ENCODE measurements at places on chromosomes 7 and 10. TPM values are rescaled to one million over a fixed set of nuclear protein-coding genes. Genes with fewer than 3 reads are reported as not detected.

GRCh38 chr10:43204943-43205671, 61.8 kb downstream of the RASGEF1A start:
- DNase-seq: no peak

DNA sequence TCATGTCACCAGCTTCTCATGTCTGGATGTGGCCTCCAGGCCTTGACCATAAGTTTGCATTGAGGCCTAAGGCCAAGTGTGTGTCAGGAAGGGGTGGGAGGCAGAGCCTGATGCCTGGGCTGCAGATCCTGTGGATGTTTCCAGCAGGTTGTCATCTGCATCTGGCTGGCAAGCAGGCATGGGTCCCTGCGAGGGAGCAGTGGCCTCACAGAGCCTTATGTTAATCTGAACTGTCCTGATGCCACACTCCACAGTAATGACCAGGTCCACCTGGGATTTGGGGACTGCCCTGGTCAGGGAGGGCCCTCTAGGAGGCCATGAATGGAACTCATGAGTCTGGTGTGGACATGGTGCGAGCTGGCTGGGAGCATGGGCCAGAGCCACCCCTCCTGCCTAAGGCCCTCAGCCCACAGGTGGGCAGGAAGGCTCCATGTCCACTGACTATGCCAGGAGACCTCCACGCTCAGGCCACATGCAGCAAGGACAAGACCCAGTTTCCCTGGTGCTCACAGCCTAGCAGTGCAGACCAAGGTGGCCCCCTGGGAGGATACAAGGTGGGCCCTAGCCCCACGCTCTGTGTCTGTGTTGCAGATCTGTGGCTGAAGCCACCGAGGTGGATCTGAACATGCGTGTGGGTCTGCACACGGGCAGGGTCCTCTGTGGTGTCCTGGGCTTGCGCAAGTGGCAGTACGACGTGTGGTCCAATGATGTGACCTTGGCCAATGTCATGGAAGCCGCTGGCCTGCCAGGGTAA, 83.1 kb downstream of the ADCY1 start:
- DNase-seq: peak; percentile 91

DNA sequence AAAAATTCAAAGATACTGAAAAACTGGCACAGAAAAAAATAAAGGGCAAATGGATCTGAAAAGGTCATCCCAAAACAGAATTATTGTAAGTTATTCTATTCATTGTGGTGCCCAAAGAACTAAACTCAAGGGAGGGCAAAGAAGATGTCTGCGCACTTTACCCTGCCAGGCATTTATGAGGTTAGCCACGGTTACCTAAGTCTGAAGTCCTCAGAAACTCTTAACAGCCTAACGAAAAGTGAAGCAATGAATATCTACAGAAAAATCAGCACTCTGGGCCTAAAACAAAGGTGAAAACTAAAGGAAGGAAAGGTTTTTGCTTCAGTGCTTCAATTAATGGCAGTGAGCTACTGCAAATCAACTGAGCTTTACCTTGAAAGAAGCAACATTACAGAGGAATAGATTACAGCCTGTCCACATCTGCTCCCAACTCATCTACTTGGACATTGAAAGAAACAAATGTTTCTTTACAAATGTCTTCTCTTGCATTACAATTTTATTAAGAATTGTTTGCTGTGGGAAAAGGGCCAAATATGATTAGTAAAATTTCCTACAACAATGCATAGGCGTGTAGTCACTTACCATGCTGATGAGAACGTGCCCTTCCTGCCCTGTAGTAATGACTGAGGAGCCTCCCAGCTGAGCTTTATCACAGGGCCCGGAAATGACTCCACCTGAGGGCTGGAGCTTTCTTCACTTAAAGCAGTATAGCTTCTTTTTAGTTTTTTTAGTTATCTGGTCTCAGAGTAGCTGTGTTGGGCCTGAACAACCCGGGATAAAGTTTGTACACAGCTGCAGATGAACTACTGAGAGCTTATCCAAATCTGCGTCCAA, at the start of gene TUBAL3:
Gene TUBAL3 (minus strand): TSS at position 621 of the 834 bp plus-strand sequence. CDS start 36 bp downstream, at position 585.
- DNase-seq: no peak

- DNase-seq: no peak
Measured at GRCh38 chr10:62689712-62690111, 114.8 kb upstream of the ADO start.

DNA sequence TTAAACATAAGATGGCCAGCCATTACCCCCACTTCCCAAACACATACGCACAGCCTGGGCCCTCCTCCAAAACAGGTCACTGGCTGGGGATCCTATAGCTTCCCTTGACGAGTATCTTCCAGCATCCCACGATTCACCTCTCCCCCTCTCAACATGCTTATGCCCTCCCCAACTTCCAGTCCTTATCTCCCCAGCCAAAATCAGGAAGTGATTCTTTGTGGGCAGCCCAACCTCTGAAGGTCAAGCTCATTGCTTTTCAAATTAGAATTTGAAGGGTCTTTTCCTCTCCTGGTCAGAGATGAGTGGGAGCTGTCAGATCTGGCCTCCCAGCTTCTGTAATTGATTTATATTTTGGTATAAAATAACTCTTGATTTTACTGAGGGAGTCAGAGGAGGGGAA, 133.6 kb downstream of the ATXN7L1 start:
- no peak for DNase-seq

GRCh38 chr10:116403740-116404250, 23.9 kb upstream of the PNLIPRP3 start:
- no peak for DNase-seq

GRCh38 chr7:129493555-129493954, 8.8 kb upstream of the SMKR1 start:
- DNase-seq: no peak

DNA sequence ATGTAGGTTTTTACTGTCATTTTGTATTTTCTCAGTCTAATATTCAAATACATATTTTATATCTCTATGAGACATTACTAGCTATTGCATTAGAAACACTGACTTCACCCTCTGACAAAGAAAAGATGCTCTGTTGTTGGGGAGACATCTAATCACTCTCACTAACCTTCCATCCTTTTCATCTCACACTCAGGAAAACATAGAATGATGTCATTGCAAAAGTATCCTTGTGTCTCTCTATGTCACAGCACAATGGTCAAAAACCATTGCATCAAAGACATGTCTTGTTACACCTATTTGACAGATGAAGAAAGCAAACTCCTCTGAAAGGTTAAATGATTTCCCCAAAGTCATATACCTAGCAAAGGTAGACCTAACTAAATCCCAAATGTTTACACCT, 231.3 kb upstream of the PTN start:
- DNase-seq: no peak

DNA sequence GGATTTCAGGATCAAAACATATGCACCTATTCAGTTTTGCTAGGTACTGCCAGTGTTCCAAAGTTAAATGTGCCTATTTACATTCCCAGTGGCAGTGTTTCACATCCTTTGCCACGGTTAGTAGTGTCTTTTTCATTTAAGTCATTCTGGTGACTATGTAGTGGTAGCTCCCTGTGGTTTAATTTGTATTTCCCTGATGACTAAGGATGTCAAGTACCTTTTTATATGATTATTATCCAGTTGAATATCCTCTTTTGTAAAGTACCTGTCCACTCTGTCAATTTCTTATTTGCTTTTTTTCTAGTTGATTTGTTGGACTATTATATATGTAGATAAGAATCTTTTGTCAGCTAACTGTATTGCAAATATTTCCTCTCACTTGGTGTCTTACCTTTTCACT, 45.1 kb downstream of the TMEM60 start:
- no peak for DNase-seq

ZNF32 gene
- 56.7 TPM for total RNA-seq

- no peak for DNase-seq
Measured at GRCh38 chr7:29139796-29140195, 6.5 kb downstream of the CPVL start.

DNA sequence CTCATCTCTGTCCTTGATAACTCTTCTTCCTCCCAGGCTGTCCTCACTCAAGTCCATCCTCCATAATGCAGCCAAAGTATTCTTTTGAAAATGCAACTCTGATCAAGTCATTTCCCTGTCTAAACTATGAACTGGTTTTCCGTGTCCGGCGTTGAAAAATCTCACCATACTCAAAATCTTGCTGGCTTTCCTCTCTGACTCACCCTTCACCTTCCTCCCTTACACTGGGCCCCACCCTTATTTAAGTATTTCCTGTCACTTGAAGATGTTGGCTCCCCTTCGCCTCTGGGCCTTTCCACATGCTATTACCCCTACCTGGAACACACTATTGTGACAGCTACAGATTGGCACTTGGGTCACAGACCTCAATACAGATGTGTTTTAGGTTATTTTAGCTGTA, 515.6 kb downstream of the INHBA start:
- no peak for DNase-seq

DNA sequence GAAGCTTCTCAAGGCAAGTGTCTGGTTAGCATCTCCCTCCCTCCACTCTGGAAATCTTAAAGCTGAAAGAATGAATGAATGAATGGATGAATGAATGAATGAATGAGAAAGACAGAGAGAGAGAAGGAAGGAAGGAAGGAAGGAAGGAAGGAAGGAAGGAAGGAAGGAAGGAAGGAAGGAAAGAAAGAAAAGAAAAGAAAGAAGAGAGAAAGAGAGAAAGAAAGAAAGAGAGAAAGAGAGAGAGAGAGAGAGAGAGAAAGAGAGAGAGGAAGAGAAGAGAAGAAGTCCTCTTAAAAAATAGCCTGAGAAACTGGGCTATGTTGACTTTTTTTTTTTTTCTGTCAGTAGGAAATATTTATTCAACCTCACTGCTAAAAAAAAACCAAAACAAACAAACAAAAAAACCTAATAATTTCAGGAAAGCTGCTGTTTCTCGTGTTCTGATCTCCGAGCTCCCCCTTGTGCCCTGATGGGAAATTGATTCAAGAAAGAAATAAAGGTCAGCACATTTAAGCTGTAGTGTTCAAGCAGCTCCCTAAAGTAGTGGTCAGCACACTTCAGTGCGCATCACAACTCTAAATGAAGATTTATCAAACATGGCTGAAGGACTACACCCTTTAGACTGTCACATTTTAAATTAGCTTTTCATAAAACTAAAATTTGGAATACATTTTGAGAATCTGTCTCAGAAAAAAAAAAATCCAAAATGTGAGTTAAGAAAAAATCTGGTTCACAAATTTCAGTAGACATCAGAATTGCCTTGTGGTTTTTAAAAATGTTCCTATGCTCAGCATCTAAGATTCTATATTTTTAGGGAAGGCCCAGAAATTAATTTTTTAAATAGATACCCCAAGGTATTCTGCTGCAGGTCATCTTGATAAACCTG, 154.3 kb downstream of the ELAPOR2 start:
- DNase-seq: no peak

DNA sequence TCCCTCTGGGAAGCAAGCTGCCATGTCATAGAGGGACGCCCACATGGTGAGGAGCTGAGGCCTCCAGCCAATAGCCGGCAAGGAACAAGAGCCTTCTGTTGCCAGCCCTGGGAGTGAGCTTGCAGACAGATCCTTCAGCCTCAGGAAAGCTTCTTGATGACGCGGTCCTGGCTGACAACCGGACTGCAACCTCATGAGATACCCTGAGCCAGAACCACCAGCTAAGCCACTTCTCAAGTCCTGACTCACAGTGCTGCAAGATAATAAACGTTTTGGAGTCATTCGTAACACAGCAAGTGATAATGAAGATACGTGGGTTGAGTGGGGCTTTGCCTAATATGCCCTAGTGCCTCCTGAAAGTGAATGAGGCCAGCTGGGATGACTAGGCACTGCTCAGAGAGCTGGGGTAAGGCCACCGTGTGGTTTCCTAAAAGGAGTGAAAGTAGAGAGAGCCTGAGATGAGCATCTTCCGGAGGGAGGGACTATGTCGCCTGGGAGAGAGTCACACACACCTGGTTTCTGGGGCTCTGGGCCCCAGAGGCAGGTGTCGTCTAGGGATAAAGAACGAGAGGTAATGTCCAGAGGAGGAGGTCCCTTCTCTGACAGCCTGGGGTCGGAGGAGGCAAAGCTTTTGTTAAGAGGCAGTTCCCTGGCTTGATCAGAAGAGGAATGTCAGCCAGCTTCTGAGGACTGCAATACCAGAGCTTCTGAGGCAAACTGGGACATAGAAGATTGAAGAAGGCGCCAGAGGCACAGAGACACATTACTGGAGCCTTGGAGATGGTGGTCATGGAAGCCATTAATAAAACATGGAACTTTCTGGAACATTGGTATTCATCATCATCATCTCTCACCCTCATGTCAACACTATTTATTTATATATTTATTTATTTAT, 53.6 kb downstream of the PYROXD2 start:
- peak; percentile 96 for DNase-seq

TDRD1 gene
- not detected for total RNA-seq

DNA sequence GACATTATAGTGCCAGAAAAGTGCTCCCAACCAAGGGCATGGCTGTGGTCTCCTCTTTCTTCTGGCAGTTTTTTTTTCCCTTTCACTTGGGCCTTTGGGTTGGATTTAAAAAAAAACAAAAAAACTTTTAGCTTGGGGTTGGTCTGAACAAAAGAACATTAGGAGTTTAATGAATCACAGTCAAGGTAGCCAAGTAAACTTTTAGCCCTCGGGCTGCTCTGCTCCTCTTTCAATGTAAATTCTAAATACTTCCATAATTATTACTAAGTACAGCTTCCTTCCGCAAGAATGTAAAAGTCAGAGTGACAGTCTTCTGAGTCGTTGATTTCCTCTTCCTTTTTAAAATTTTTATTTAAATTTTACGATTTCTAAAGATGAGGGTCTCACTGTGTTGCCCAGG, 79.2 kb downstream of the NRF1 start:
- DNase-seq: no peak

C10orf67 gene
- not detected for total RNA-seq

MYPN gene
- total RNA-seq: 0.50 TPM

DNA sequence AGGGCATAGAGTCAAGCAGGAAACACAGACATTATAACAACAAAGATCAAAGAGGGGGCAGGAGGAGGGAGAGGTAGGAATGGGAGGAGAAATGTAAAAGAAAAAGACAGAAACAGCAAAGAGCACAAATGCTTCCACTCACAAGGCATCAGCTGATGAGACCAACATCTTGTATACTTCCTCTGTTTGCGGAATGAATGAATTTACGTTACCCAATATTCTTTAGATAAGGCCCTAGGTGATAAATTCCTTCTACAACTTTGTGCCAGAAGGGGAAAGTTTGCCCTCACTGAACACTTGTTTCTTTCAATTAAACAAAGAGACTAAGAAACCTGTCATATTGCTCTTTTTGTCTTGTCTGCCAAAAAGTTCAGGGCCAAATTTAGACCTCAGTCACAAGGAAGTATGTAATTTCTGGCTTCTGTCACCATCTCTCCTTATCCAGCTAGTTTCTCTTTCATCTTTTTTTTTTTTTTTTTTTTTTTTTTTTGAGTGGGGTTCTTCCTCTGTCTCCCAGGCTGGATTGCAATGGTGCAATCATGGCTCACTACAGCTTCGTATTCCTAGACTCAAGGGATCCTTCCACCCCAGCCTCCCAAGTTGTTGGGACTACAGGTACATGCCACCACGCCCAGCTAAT, 116.4 kb upstream of the NANOS1 start:
- DNase-seq: peak; percentile 72

SEM1 gene
- total RNA-seq: 61.5 TPM
